ENCODE measurements at places on chromosomes 1 and 21. TPM values are rescaled to one million over a fixed set of nuclear protein-coding genes. Genes with fewer than 3 reads are reported as not detected.

The SPRR3 gene
- total RNA-seq = not detected

The SFT2D2 gene
- 31.9 TPM for total RNA-seq

The AMIGO1 gene
- total RNA-seq = 10.1 TPM

The KCNT2 gene
- total RNA-seq = 20.1 TPM

The SPRR2E gene
- total RNA-seq = not detected

The ATP6V1G3 gene
- total RNA-seq = not detected

The GPR25 gene
- total RNA-seq = not detected

The PAX7 gene
- 0.82 TPM for total RNA-seq

The PDZK1IP1 gene
- total RNA-seq = not detected

The WDR77 gene
- total RNA-seq = 29.4 TPM

The IGFN1 gene
- 0.09 TPM for total RNA-seq

The KIF14 gene
- total RNA-seq = 4.8 TPM

The FCRL5 gene
- total RNA-seq = not detected

The MRPS15 gene
- total RNA-seq = 17.7 TPM

The GPR37L1 gene
- total RNA-seq = 1.1 TPM

The SGIP1 gene
- total RNA-seq = 100 TPM

The PYGO2 gene
- total RNA-seq = 8.5 TPM

The A3GALT2 gene
- not detected for total RNA-seq

The ITLN2 gene
- total RNA-seq = not detected

The LCE6A gene
- total RNA-seq = not detected

The C1orf185 gene
- not detected for total RNA-seq

The GPR161 gene
- total RNA-seq = 59.3 TPM

The KRTAP12-2 gene
- not detected for total RNA-seq

The CLCN6 gene
- total RNA-seq = 19.9 TPM

The FHAD1 gene
- 2.4 TPM for total RNA-seq

The TNFSF4 gene
- total RNA-seq = 2.3 TPM

The PBXIP1 gene
- total RNA-seq = 16.2 TPM

The LIPI gene
- total RNA-seq = not detected

The MX1 gene
- total RNA-seq = 8.2 TPM

The LINGO4 gene
- not detected for total RNA-seq

The AURKAIP1 gene
- 16.8 TPM for total RNA-seq

The CGN gene
- 4.6 TPM for total RNA-seq

The SLC5A9 gene
- total RNA-seq = not detected

The PTPRU gene
- total RNA-seq = 13.3 TPM

The LCE1B gene
- not detected for total RNA-seq

The CDC42BPA gene
- total RNA-seq = 233 TPM

The SMIM1 gene
- total RNA-seq = 1.7 TPM

The SELL gene
- 1.3 TPM for total RNA-seq

The IL19 gene
- total RNA-seq = not detected

The GBP6 gene
- total RNA-seq = 0.73 TPM

The SPRR5 gene
- not detected for total RNA-seq

The HSPB7 gene
- 0.36 TPM for total RNA-seq

The RPTN gene
- total RNA-seq = not detected

The HAPLN2 gene
- total RNA-seq = 1.3 TPM

The CYP4Z1 gene
- total RNA-seq = 1.4 TPM

Data from cerebellum (tissue), 4 donors.